ENCODE measurements at places on chromosomes 7 and 10.

GRCh38 chr7:21123586-21123985, 304.3 kb upstream of the SP4 start:
- no peak for DNase-seq

DNA sequence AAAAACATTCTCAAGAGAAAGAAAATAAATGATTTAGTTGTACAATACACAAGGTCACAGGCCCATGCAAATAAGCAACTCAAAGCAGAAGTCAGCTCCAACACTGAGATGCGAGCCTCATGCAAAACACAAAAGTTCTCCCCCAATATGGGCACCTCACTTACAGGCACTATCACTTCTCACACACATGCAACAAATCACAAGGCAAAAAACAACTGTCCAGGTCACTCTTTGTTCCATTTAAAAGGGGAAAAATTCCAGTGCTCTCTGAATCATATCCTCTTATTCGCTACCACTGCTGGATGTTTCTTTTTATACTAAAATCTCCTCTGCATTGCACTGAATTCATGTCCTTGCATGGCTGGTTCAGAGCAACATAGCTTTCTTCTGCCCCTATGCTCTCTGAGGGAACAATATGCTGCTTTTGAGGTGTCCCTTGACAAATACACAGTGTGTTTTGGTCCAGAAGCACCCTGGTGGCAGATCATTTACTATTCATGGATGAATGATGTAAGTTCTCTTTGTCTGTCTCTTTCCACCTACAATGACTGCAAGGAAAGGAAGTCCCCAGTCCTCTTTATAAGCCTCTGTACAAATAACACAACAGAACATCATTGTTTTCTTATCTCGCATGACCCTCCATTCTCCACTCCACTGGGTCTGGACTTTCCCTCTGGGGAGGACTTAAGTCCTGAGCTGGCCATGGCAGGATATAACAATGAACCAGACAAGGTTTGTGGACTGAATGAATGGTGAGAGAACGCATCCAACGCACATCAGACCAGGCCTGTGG, 85.4 kb upstream of the GSDME start:
- no peak for DNase-seq

DNA sequence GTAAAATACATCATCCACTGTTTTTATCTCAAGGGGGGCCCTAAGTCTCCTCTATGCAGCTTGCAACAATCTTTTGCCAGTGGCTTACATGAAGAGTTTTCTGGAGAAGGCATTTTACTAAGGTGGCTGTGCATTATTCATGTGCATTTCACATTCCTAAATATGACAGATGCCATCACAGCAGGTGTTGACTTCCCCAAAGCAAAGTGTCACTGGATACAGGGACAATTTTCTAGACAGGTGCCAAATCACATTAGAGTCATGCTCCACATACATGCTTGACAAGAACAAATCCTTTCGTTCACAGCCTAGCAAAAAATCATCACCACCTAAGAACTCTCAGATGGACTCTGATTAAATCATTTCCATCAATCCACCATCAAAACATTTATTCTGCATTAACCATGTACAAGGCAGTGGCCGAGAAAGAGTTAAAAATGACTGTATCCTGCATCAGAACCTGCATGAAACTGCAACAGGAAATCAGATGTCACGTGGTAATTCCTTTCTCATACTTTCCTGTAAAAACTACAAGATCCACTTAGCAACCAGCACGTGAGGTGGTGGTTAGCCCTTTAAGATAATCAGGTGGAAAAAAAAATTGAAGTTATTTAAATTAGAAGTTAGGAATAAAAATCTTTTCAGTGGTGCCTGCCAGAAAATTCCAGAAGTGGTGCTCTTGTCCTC, 88.2 kb upstream of the AFAP1L2 start:
- DNase-seq, result peak; percentile 57

- no peak for DNase-seq
These were observed 499.0 kb upstream of the KLF6 start for GRCh38 chr10:4283846-4284610.

DNA sequence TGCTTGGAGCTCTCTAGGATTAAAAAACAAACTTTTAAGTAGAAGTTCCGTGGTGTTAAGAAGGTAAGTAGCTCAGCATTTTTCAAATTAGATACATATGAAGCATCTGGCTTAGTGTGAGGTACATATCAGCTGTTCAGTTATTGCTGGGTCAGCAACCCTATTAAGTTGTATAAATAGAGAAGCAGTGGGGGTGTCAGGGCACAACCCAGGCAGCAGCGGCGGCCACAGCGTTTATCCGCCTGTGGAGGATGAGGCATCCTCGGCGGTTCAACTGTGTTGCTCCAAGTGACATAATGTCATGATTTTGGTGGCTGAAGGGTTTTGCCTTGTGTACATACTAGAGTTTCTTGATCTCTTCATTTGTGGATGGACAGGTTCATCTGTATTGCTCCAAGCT, 54.6 kb upstream of the KIF5B start:
- DNase-seq, result no peak

GRCh38 chr7:38554586-38554985, 76.6 kb downstream of the AMPH start:
- DNase-seq, result no peak
